GM13977 (cell line): ENCODE measurements at places on chromosomes 6 and 20.

DNA sequence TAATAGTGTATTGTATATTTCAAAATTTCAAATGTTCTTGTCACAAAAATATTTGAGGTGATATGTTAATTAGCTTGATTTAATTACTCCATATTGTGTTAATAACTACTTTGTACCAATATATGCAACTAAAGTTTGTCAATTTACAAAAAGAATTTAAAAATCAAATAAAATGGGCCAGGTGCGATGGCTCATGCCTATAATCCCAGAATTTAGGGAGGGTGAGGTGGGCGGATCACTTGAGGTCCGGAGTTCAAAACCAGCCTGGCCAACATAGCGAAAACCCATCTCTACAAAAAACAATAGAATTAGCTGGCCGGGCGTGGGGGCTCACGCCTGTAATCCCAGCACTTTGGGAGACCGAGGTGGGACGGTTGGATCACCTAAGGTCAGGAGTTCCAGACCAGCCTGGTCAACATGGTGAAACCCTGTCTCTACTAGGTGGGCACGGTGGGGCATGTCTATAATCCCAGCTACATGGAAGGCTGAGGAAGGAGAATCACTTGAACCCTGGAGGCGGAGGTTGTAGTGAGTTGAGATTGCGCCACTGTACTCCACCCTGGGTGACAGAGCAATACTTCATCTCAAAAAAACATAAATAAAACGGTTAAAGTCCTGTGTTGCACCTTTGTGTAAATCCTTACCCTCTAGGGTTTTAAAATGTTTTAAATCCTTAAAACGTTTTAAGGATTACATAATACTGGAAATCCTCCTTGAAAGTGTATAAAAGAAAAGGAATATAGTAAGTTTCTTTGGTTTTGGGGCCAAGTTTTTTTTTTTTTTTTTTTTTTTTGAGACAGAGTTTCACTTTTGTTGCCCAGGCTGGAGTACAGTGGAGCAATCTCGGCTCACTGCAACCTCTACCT lies 4.0 kb downstream of the HSPA1B start:
- DNase-seq: no peak

- DNase-seq: peak; percentile 42
These were observed at the start of gene PPP1R14C for GRCh38 chr6:150142670-150143515. Gene PPP1R14C (plus strand): TSS chr6:150143044. CDS start chr6:150143193, 149 bp downstream.

- DNase-seq: no peak
These were observed 181.9 kb upstream of the CCN2 start for GRCh38 chr6:132132924-132133639.

DNA sequence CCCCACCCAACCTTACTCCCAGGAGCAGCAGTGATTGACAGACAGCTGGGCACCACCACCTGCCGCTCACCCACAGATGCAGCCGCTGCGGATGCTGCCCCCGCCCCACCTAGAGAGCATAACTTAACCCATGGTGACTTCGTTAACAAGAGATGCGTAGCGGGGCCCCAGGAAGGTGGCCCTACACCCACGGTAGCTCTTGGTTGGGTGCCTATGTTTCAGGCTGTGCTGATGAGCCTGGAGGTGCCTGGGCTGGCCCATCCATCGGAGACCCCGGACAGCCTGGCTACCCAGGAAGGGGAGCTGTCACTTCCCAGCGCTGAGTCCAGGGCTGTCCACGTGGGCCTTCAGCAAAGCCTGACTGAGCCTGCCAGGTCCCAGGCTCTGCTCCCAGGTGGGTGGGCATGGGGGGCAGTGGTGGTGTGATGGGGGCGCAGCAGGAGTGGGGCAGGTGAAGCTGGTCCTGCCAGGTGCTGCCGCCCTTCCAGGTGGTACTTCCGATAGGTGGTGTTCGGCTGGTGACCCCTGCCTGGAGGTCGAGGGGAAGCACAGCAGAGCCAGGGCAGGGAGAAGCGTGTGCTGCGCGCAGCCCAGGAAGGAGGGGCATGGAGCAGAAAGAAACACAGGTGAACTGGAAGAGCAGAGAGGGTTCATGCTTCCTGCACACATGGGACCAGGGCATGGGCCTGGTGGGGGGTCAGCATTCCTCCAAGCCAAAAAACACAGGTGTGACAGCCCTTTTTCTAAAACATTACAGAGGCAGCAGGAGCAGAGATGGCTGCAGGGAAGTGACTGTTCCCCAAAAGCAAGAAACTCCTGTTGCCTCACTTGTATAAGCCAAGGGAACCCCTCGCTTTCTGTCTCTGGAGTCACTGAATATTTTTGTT lies 56.9 kb downstream of the SYNJ2 start:
- no peak for DNase-seq

GRCh38 chr20:45011108-45011526 lies 44.8 kb downstream of the STK4 start:
- DNase-seq: peak; percentile 19
